HL-60 (cell line): ENCODE measurements at places on chromosomes 6 and 20.

DNA sequence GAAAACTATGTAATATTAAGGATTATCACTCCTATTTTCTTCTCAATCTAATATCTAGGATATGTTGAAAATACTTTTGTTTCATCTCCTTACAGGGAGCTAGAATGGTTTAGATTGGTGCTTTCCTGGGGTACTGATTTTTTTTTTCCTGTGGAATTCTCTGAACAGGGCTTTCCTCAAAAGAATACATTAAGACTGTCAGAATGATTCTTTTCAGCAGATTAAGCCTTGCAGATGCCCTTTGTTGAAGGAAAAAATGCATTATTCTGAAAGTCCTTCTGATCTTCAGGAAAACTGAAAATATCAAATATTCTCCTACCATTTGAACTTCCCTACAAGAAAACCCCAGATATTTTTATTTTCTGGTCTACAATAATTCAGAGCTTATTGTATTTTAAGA, 178.9 kb downstream of the SOX4 start:
- DNase-seq, result no peak

- DNase-seq, result no peak
Observed at GRCh38 chr20:45306431-45306982, at the start of gene RBPJL. RBPJL (plus strand) TSS chr20:45306840; CDS start chr20:45306923, 83 bp downstream.

DNA sequence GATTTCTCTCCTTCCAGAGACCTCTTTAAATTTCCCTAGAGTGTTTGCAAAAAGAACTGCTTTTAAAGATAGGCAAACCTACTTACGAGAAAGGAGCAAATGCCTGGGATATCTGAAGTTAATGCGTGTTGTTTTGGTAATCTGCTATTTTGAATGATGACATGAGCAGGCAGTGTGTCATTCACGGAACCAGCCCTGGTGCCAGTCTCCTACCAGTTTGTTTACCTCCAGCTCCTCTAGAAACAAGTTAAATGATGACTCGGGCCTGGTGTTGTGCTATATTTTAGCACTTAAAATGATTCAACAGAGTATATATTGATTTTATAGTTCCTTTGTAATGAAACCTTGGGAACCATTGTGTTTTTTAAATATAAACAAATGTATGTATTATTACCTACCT, 41.1 kb upstream of the MAP3K4 start:
- DNase-seq, result no peak

- no peak for DNase-seq
Observed at GRCh38 chr6:168516944-168517741, 76.2 kb downstream of the SMOC2 start.

DNA sequence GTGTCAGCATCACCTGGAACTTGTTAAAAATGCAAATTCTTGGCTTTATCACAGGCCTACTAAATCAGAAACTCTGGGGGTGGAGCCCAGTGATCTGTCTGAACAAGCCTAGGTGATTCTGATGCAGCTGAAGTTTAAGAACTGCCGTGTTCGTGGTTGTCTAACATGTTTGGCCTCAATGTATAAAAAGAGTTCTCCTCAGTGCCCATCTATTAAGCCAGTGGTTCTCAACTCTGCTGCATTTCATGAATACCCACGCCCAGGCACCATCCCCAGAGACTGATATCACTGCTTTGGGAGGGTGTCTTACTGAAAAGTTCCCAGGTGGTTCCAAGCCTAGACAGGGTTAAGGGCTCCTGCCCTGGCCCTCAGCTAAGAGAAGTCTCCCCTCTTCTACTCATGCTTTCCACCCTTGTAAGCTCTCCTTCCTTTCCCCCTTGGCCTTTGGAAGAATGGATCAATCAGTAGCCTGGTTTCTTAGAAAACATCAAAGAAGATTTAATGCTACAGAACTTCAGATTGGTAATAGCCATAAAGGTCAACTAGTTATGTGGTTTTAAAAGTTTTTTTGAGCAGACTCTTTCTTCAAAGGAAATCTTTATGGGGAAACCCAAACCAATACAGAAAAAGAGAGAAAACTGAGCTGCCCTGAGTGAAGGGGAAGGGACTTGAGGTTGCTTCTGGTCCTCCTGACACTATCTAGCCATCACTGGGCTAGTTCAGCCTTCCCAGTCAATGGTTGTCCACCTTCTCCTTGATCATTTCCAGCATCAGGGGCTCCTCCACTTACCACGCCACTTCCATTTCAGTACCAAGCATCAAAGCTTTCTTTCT, 38.9 kb upstream of the TNFAIP3 start:
- no peak for DNase-seq

DNA sequence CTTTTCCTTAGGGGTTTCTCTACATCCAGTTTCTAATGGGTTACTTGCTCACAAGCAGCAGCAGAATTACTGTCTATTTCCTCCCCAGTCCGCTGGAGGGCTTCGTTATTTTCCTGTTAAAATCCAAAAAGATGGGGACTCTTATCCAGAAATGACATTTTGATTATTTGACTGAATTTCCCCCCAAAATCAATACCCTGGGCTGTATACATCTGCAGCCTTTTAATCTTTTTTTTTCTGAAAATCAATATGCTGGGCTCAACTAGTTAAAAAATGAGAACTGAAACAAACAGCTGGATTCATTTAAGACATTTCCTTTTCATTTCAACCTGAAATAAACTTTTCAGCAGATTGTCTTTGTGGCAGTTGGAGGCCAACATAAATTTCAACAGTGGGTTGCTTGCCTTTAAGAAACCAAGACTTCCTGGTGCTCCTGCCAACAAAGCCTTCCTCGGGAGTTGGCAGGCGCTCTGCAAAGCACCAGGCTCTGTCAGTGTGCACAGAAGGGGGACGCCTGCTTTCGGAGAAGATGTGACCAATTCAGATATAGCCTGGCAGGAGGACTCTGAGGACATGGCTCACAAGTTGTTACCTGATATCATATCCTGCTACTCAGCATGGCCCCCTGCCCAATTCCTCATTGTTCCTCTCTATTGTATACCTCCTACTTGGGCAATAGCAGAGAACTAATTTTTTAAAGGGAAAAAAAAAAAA, 204.7 kb upstream of the ARG1 start:
- DNase-seq, result peak; percentile 43

DNA sequence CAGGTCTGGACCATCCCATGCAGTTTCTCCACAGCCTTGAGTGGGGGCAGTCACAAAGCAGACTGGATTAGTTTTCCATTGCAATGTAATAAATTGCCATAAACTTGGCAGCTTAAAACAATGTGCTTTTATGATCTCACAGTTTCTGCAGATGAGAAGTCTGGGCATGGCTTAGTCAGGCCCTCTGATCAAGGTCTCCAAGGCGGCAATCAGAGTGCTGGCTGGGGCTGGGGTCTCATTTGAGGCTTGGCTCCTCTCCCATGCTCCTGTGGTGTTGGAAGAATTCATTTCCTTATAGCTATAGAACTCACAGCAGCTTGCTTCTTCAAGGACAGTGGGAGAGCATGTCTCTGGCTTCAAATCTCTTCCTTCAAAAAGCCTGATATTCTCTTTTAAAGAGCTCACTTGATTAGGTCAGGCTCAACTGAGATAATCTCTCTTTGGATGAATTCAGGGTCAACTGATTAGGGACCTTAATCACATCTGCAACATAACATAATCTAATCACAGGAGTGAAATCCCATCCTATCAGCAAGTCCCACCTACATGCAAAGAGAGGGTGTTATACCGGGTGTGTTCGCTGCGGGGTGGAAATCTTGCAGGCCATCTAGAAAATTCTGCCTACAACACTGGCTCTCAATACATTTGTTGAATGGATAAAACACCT, 77.4 kb upstream of the SULF2 start:
- DNase-seq, result no peak

DNA sequence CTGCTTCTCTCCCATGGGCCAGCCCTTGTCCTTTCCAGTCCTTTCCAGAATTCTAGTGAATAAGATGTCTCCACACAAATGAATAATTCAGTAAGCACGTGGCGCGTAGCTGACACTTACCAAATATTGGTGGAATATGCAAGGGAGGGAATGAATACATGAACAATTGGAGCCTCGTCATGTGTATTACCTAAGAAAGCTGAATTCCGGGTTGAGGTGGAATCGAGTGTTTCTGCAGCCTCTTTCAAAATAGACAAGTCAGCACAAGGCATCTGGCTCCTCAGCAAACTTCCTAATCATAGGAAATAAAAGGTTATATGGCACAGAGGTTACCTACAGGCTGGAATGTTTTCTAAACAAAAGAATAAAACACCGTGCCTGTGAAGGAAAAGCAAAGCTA, 47.0 kb upstream of the NT5E start:
- no peak for DNase-seq

GRCh38 chr6:113690281-113691259, 166.6 kb upstream of the MARCKS start:
- DNase-seq, result peak; percentile 20

GRCh38 chr6:81697559-81697958, 54.9 kb downstream of the TENT5A start:
- no peak for DNase-seq

GRCh38 chr6:138371452-138371711, 6.3 kb upstream of the SMIM28 start:
- no peak for DNase-seq

DNA sequence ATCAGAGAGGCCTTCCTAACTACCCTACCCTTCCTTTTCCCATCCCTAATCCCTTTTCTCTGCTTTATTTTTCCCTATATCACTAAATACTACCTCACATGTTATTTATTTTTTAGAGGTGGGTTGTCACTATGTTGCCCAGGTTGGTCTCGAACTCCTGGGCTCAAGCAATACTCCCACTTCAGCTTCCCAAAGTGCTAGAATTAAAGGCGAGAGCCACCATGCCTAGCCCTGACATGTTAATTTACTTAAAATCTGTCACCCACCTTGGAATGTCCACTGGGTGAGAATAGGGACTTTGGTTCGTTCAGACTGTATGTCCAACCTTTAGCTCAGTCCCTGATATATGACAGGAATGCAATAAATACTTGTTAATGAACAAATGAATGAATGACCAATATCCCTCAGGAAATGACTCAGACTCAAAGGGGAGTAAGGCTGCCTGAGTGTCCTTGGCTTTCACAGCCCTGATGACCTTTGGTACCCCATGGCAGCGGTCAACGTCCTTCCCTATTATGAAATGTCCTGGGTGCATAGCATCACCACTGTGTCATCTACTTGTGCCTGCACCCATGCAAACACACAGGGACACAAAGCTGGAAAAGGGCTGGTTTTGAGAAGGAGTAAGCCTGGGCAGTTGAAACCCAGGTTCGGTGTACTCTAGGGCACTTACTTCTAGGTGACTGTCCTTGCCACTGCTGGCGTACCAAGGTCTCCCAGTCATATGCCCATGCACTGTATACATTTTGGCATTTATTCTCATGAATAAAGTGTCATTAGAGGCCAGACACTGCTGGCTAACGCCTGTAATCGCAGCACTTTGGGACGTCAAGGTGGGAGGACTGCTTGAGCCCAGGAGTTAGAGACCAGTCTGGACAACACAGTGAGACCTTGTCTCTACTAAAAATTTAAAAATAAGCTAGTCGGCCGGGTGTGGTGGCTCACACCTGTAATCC, 26.5 kb downstream of the BCL2L1 start:
- no peak for DNase-seq

DNA sequence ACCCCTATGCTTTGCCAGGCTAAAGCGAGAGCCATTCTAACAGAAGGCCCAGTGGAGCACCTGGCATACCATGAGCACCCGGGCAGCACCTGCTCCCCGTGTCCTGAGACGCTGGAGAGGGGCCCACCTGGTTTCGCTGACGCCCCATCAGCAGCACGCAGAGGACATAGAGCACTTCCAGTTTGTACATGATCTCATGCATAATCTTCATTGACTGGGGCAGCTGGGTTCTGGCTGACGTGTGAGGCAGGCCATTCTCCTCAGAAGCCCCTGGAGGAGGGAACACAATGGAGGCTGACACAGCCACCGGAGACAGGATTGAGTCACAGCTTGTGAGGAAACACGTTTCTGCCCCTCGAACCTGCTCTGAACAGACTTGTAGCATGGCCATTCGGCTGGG, 65.4 kb downstream of the MYH7B start:
- DNase-seq, result no peak

DNA sequence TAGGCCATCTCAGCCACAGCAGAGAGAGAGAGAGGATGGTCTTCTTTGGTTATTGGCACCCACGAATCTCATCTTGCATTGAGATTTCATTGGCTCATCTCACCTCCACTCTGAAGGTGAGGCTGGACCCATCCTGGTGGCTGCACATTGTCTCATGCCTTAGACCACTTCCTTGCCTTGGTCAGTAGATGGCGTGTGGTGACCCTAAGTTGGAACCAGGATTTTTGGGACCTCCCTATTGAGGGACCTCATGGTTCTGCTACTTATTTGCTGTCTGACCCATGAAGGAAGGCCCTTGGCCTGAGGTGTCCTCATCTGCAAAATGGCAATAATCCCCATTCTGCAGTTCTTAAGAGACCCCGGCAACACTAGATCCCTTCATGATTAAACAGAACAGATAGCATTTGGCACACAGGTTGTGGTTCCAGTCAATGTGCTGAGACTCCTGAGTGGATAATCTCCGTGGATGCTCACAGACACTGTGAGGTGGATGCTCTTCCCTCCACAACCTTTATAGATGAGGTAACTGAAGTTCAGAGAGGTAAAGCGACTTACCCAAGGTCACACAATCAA, 21.5 kb upstream of the AAR2 start:
- peak; percentile 7 for DNase-seq

DNA sequence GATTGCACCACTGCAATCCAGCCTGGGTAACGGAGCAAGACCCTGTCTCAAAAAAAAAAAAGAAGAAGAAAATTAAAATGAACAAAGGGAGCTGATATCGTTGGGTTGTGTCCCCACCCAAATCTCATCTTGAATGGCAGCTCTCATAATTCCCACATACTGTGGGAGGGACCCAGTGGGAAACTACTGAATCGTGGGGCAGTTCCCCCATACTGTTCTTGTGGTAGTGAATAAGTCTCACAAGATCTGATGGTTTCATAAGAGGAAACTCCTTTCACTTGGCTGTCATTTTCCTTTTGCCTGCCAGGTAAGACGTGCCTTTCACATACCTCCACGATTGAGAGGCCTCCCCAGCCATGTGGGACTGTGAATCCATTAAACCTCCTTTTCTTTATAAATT, 149.4 kb downstream of the PREX1 start:
- DNase-seq, result no peak

DNA sequence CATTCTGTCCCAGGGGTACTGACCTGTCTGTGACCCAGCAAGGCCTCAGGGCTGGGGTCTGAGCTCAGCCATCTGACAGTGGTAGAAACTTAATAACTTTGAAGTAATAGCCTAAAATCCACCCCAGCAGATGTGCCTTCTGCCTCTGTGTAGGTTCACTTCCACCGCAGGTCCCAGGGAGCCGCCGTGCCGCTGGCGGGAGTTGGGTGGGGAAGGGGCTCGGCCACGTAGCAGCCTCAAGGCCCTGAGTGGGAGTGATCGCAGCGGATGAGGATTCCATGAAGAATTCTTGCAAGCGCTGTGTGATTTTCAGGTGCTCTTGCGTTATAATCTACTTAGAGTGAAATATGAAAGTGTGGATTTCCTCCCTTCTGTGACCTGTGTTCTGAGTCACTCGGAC, 163.7 kb downstream of the DTNBP1 start:
- no peak for DNase-seq

DNA sequence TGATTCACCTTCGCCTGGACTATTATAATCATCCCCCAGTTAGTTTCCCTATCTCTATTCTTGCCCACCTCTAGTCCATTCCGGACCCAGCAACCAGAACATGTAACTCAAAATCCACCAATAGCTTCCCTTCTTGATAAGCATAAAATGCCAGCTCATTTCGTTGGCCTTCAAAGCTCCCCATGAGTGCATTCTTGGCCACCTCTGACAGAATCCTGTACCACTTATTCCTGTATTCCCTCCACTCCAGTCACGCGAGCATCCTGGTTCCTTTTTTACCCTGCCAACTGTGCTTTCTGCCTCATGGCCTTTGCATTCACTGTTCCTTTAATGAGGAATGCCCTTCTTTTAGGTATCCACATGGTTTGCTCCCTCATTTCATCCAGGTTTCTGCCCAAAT, 36.7 kb downstream of the CYP24A1 start:
- DNase-seq, result no peak

- no peak for DNase-seq
Observed at GRCh38 chr6:161583584-161583983, 309.7 kb upstream of the AGPAT4 start.
